Stimulated activated CD4-positive, alpha-beta T cell treated with anti-CD3 and anti-CD28 coated beads, Interleukin-4, amount 100 ng/mL, for 48 hours (primary cell): ENCODE measurements at places on chromosomes 11 and 22.
A peak's percentile ranks its signal among the peaks of the same experiment; 100 is the strongest.

DNA sequence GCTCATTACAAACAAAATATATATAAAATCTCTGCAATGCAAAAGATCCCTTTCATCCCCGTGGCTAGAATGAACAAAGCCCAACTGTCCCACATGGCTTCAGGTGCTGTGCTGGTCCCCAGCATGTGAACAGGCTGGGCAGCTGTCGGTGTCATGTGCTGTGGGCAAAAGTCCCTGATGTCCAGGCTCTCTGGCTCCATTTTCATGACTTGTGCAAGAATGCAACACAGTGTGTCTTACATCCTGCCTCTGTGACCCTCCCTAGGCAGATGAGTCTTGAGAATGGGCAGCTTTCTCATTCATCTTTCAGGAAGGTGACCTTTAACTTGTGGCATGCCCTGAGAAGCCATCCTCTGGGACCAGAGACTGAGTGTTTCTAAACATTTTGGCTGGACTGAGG lies 14.5 kb downstream of the GUCD1 start:
- DNase-seq: no peak

DNA sequence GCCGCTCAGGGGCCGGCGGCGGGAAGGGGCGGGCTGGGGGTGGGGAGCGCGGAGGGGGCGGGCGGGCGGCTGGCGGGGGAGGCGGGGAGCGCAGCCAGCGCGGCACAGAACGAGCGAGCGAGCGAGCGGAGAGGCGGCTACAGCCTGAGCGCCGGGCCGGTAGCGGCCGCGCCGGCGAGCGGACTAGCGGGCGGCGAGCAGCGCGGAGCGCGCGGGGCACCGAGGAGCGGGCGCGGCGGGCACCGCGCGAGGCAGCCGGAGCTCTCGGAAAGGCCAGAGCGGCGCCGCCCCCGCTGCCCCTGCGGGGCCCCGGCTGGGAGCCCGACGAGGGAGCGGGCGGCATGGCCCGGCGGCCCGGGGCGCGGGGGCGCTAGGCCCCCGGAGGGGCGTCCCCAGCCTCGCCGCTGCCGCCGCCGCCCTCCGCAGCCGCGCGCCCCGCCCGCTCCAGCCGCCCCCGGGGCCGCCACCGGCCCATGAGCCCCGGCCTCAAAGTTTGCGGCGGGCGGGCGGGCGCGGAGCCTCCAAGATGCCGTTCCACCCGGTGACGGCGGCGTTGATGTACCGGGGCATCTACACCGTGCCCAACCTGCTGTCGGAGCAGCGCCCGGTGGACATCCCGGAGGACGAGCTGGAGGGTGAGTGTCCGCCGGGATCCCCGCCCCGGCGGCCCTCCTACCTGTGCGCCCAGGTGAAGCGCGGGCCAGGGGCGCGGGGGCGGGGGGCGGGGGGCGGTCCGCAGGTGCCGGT lies at the start of gene CABP7:
Gene CABP7, plus strand, starts transcription at position 105 of the 747 bp plus-strand sequence. Its CDS starts 422 bp downstream, at position 527.
- no peak for DNase-seq

DNA sequence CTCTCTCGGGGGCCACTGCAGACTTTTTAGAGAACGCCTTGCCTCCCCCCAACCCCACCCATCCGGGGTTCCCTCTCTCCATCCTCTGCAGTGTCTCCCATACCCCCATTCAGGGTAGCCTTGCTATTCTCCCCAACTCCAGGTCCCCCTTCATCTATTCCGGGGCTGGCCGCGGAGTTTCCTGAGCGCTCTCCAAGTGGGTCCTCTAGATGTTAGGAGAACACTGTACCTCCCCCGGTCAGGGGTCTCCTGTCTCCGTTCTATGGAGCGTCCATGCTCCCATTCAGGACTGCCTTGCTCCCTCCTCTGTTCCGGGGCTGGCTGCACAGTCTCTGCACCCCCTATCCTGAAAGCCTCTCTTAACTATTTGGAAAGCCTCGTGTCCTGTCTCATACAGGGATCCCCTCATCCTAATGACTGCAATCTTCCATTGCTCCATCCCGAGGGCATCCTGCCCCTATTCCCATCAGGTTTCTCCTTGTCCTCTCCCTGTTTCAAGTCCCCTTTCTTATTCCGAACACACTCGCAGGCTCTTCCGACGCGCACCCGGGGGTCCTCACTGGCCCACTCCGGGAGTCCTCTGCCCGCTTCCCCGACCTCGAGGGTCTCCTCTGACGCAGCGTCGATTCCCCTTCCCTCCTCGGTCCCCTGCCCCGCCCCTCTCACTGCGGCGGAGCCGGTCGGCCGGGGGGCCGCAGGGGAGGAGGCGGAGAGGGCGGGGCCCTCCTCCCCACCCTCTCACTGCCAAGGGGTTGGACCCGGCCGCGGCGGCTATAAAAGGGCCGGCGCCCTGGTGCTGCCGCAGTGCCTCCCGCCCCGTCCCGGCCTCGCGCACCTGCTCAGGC lies at the start of gene NEFH:
Gene NEFH, plus strand, starts transcription at position 802 of the 845 bp plus-strand sequence. CDS start 45 bp downstream, outside the sequence.
- no peak for DNase-seq

GRCh38 chr22:23984430-23984829 lies 4.5 kb downstream of the GSTT2 start:
- DNase-seq: no peak

GRCh38 chr11:19091366-19091765 lies 25.6 kb upstream of the ZDHHC13 start:
- no peak for DNase-seq

DNA sequence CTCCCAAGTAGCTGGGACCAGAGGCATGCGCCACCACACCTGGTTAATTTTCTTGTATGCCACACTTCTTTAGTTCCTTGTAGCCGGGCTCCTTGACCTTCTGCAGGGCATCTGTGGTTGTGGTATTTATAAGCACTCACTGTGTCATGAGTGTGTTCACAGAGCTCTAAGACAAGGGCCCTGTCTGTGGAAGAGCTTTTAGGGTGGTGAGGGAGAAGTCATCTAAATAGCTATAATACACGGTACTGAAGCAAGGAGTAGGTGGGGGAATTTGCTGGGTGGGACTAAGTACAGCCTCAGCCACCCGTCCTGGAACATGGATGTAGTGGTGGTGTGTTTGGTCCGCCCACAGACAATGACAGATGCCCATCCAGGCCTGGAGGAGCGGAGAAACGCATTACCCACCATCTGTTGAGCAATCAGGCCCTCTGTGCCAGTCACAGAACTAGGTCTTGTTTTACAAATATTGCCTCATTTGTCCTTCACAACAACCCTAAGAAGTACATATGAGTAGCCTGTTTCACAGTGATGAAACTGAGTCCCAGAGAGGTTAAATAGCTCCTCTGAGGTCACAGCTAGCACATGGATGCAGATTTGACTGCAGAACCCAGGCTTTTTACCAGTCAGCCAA lies 10.1 kb downstream of the ACO2 start:
- no peak for DNase-seq

DNA sequence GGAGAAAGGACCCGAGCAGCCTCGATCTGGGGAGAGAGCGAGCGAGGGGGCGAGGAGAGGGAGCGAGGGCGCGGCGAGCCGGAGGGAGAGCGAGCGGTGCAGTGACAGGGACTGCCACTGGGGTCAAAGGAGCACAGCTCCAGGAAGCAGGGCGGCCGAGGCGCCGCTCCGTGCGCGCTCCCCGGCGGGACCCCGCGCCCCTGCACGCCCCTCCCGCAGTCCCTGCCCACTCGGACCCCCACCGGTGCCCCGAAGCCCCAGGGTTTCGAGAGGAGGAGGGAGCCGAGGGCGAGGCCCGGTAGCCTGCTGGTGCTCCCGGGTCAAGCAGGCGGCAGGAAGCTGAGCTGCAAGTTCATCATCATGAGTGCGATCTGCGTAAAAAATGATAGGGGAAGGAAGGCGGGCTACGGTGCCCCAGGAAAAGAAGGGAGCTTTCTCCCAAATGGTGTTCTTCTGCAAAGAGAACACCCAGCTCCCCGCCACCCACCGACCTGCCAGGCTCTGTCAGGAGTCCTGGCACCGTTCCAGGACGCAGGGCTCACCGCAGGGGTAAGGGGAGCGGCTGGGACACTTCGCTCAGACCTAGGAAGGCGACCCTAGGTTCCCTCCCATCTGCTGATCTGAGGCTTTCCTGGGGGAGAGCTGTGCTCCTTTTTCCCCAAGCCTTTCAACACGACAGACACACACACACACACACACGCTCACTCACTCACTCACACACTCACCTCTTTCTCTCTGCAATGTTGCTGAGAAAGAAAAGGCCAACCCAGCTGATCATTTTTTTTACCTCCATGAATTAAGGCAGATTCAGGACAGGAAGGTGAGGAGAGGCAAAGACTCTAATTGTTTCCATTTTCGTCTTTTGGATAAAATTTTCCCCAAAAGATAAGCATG lies at the start of gene MPPED2:
Gene MPPED2, minus strand, starts transcription at position 103 of the 894 bp plus-strand sequence. CDS start 5,980 bp downstream, outside the sequence.
- DNase-seq: no peak

GRCh38 chr11:8772571-8773519 lies 90.3 kb downstream of the RPL27A start:
- no peak for DNase-seq

- DNase-seq: no peak
These were observed 59.3 kb downstream of the DGCR2 start for GRCh38 chr22:19062943-19063308.

DNA sequence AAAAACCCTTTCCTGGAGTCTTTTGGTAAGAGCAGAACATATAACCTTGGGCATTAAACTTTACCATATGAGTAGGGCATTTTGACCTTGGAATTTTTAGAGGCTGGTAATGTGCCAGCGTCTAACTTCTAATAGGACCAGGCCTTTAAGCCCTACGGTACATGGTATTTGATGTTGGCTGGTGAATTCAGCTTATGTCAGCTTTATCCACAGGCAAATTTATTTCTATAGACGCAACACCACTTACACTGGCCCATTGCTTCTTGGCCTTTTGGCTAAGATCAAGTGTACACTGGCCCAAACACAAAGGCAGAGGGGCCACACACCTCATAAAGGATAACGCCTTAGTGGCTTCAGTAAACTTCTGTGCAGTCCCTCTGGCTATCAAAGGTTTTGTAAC lies 410.2 kb upstream of the LARGE1 start:
- DNase-seq: no peak

- no peak for DNase-seq
These were observed 7.9 kb downstream of the MUC6 start for GRCh38 chr11:1028616-1029015.

GRCh38 chr11:130815956-130816355 lies 100.3 kb downstream of the SNX19 start:
- no peak for DNase-seq

GRCh38 chr22:49417833-49418232 lies 409.8 kb downstream of the BRD1 start:
- no peak for DNase-seq

GRCh38 chr11:108698844-108699642 lies 34.2 kb downstream of the DDX10 start:
- no peak for DNase-seq

- no peak for DNase-seq
These were observed 47.1 kb upstream of the EMID1 start for GRCh38 chr22:29158546-29158945.

DNA sequence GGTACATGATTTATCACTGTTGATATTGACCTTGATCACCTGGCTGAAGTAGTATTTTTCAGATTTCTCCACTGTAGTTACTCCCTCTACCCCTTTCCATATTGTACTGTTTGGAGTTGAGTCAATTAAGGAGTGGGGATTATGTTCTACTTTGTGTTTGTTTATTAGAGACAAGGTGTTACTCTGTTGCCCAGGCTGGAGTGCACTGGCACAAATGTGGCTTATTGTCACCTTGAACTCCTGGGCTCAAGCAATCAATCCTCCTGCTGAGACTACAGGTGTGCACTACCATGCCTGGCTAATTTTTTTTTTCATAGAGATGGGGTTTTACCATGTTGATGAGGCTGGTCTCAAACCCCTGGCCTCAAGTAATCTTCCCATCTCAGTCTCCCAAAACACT lies 85.3 kb upstream of the CCDC90B start:
- no peak for DNase-seq

GRCh38 chr22:25183949-25184619 lies 15.6 kb upstream of the CRYBB3 start:
- DNase-seq: no peak

DNA sequence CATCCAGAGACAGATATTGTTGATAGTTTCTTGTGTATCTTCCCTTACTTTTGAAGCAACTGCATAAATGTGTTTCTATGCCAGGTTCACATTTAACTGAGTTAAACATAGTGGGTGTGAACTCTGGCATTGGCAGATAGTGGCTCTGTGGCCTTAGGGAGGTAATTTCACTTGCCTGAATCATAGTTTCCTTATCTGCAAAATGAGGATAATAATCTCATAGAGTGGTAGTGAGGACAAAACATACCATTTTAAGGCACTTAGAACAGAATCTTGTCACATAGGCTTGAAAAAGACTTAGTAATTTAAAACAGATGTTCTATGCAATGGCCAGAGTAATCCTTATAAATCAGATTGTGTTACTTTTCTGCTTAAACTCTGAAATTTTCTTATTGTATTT lies 56.4 kb upstream of the SYN3 start:
- no peak for DNase-seq

- DNase-seq: no peak
These were observed 82.9 kb downstream of the MIAT start for GRCh38 chr22:26740253-26740652.

GRCh38 chr22:26768952-26769351 lies 111.6 kb downstream of the MIAT start:
- DNase-seq: no peak

GRCh38 chr11:2769409-2770095 lies 69.8 kb upstream of the KCNQ1OT1 start:
- DNase-seq: no peak

GRCh38 chr22:37498289-37498909 lies 12.2 kb upstream of the MFNG start:
- DNase-seq: peak; percentile 60

GRCh38 chr22:44818727-44819126 lies 66.4 kb downstream of the ARHGAP8 start:
- DNase-seq: no peak

GRCh38 chr22:24178502-24179440 lies 2.5 kb upstream of the SUSD2 start:
- no peak for DNase-seq

DNA sequence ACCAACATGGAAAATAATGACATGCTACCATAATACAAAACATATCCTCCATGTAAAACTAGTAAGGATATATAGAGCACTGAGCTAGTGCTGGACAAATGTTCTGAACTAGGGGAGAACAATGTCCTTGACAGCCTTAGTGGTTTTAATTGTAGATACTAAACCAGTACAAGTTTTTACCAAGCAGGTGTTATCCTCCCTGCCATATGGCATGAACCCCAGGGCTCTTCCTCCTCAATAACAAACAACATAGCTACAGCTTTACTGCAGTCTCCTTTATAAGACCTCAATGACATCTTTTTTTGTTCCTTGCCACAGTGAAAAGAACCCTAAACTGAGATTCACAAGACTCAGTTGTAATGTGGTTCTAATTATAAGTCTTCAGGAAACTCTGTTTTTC lies 70.2 kb upstream of the GDPD4 start:
- DNase-seq: no peak
